Fibroblast of lung (primary cell): ENCODE measurements at places on chromosomes 7 and 10. TPM values are rescaled to one million over a fixed set of nuclear protein-coding genes. Genes with fewer than 3 reads are reported as not detected.

The GATA3 gene
- 0.02 TPM in 1 of 2 replicates, not detected in the other for polyA plus RNA-seq

The NOD1 gene
- 2.8 and 3.3 TPM in 2 replicates for polyA plus RNA-seq

The PPP2R2D gene
- 25.4 and 31.6 TPM in 2 replicates for polyA plus RNA-seq

- DNase-seq = no peak
These were observed 340.6 kb upstream of the GALNT17 start for GRCh38 chr7:70791341-70791740.

DNA sequence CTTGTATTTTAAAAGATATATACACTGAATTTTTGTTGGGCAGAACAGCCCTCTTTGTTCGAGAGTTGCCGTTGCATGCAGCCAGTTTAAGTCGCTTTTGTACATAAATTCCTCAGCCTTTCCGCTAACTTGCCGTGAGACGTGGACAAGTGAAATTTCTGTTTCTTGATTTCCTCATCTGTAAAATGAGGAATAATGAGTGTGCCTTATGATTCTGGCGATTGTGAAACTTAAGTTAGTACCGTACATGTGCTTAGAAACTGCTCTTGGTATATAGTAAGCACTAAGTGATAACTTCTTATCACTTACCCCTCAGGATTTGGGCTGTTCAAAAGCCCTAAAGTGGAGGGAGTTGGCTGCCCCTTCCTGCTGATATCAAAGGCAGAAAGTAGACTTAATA is 1.4 kb downstream of the CCNJ start:
- DNase-seq = peak; percentile 46

DNA sequence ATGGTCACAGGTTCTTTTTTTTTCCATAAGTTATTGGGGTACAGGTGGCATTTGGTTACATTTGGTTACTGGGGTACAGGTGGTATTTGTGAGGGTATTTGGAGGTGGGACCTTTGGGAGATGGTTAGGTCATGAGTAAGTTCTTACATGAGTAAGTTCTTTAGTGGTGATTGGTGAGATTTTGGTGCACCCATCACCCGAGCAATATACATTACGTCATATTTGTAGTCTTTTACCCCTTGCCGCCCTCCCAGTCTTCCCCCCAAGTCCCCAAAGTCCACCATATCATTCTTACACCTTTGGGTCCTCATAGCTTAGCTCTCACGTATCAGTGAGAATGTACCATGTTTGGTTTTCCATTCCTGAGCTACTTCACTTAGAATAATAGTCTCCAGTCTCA is 49.2 kb upstream of the R3HCC1L start:
- DNase-seq = no peak

DNA sequence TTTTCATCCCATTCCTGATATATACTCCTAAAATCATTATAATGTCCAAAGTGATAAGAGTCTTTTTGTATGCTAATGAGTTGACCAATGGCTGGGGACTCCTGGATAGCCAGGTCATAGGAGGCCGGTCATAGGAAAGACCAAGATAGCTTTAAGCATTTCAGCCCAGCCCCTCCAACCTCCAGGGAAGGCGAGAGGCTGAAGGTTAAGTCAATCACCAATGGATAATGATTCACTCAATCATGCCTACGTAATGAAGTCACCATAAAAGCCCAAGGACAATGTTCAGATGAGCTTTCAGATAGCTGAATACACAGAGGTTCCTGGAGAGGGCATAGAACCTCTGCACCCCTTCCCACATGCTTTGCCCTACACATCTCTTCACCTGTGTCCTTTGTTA is 75.7 kb downstream of the VWDE start:
- DNase-seq = no peak
